ENCODE measurements at places on chromosomes 12 and 14.
A peak's percentile ranks its signal among the peaks of the same experiment; 100 is the strongest.

DNA sequence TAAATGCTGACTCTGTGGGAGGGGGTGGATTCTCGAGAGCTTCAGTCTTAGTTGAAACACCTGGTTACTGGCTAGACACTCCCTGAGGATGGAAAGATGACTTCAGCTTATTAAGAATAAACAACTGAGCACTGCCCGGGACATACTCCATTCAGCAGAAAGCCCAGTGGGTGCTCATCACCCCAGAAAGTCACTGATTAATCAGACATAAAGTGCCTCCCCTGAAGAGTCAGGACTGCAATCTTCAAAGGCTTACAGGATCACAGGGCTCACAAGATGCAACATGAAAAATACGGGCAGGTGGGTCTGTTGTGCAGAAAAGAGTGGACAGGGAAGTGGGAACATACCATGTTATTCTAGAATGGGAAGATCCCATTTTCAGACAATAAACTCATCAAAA lies 207.0 kb downstream of the CALM1 start:
- DNase-seq = no peak

DNA sequence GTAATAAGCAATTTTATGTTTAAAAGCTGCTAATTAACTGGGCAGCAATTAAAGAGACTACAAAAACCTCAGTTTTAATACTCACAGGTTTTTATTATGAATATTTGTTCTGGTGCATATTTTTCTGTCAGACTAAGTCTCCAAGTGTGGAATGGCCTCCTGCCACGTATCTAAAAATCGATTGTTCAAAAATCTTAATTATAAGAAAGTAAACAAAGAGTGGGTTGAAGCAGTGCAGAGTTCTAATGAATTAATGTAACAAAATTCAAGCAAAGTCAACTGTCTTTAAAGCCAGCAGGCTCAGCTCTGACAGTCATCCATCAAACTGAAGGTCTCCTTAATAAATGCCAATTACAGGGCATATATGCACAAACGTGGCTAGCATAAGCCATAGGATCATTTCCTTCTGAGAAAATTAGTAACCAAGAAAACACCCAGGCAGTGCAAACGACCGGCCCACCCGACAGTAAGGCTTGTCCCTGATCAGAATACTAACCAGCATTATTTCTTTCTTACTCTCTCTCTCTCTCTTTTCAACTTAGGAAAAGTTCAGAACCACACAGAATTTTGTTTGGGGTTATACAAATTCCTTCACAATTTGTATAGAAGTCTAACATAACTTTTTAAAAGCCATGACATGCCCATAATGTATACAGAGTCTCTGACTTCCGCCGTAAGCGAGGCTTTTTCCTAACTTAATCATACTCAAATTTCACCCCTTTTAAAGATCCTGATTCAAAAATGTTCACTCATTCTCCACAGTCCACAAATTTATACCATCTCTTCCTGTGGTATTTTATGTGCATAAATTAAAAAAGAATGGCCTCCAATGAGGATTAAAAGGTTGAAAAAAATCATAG lies 83.8 kb downstream of the SLC25A21 start:
- DNase-seq = no peak

GRCh38 chr12:85280165-85280983 lies at the start of gene ALX1:
TSS of gene ALX1 (plus strand) at chr12:85280220. CDS start at chr12:85280262, 42 bp downstream.
- DNase-seq = no peak

GRCh38 chr12:4293966-4294505 lies 20.5 kb downstream of the CCND2 start:
- no peak for DNase-seq

DNA sequence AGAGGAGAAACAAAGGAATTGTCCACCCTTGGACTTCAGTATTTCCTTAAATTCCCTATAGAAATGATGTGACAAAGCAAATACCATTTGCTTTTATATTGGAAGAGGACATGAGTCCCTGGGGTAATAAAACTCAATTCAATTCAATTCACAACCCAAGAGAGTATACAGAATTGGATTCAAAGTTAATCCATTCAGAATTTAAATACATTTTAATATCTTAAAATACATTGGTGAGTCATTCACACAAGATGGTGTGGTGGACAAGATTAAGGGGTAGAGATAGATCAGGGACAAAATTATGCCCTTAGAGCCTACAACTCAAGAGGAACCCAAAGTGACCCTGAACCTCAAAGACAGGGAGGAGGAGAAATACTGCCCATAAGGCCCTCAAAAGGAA lies 495.0 kb upstream of the TMPO start:
- no peak for DNase-seq

- peak; percentile 25 for DNase-seq
Measured at GRCh38 chr12:48977290-48978281, 536 bp upstream of the WNT1 start.

DNA sequence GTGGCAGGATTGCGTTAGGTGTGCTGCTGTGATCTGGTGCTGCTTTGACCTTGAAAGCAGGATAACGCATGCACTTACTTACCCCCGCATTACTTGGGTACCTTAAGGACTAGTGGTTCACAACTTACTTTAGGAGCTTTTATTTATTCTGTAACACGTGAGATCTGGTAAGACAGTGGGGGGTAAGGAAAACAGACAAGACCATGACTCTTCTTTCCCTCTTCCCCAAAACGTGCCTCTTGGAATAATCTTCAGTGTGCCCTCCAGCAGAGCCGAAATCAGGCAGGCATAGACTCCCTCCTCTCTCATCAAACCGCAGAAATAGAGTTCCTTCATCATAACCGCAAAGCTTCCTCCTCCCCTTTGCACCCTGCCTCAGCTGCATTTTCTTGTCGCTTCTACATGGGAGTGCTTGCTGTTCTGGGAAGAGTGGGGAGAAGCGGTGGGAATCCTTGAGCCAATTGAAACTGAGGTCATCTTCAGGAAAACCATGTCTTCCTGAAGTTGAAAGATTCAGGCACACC lies 43.4 kb downstream of the RAD52 start:
- no peak for DNase-seq

- DNase-seq = no peak
Measured at GRCh38 chr14:21204167-21205025, 48.5 kb upstream of the OR5AU1 start.

DNA sequence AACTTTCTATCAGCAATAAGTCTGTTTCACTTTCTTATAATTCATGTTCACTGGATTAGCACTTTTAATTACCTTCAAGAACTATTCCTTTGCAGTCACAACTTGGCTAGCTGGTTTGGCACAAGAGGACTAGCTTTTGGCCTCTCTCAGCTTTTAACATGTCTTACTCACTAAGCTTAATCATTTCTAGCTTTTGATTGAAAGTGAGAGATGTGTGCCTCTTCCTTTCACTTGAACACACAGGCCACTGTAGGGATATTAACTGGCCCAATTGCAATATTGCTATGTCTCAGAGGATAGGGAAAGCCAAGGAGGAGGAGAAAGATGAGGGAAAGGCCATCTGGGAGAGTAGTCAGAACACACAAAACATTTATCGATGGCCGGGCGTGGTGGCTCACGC lies 92.7 kb downstream of the PRICKLE1 start:
- no peak for DNase-seq

DNA sequence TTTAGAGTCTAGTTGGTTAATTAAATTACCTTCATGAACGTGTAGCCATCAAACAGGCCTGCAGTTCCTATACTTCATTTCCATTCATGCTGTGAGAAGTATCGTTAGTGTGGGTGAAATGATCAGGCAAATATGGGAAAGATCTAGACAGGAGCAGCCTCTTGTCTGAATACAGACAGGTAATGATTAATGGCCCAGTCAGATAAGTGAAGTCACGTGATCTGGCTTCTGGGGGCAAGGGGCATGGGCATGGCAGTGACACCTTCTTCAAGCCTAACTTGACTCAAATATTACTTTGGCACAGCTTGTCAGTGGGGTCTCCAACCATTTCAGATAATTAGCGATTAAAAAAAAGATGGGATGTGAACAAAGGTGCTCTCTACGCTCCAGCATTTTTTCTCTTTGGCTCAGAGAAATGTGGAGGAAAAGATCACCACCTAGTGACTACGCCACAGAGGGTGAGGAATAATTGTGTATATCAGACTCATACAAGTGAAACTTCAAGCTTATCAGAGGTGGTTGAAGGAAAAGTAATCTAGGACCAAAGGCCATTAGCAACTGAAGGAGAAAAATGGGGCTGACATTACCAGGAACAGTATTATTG lies 17.8 kb downstream of the GUCY2C start:
- no peak for DNase-seq

GRCh38 chr12:188910-189621 lies 24.9 kb downstream of the SLC6A12 start:
- DNase-seq = no peak

- DNase-seq = no peak
Measured at GRCh38 chr12:128872303-128872702, 19.0 kb downstream of the GLT1D1 start.

- DNase-seq = peak; percentile 66
Measured at GRCh38 chr12:15584366-15585041, 204.7 kb downstream of the EPS8 start.

- DNase-seq = peak; percentile 6
Measured at GRCh38 chr12:55847033-55847432, 4.3 kb upstream of the MMP19 start.

GRCh38 chr14:30242744-30243143 lies 315.1 kb upstream of the PRKD1 start:
- no peak for DNase-seq

DNA sequence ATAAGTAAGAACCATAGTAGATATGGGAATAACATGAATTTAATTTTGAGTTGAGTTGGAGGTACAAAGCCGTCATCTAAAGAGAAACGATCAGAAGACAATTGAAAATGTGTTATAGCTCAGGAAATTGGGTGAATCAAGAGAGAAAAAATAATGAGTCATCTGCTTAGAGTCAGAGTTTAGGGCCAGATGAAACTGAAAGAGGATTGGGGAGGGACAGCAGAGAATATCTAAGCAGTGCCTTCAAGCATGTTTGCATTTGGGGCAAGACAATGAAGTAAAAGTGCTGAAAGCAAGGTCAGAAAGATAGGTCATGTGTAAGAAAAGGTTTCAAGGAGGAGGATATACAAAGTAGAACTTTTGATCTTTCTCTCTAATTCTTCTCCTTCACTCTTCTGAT lies 49.4 kb downstream of the SLC15A5 start:
- DNase-seq = no peak

GRCh38 chr12:53561590-53561953 lies 54.3 kb upstream of the NPFF start:
- DNase-seq = peak; percentile 95

GRCh38 chr12:125634813-125635212 lies 569.6 kb downstream of the AACS start:
- DNase-seq = no peak

DNA sequence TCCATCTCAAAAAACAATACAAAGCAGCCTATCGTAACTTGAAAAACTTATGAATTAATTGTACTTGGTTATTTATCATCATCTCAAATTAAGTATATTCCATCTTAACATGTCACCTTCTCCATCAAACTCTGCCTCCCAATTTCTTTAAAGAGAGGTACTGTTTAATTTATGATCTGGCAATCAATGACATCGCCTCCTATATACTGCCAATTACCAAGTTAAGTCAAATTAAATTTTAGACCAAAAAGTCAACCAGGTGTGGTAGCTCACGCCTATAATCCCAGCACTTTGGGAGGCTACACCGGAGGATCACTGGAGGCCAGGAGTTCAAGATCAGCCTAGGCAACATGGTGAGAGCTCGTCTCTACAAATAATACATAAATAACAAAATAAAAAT lies 37.7 kb downstream of the HECTD1 start:
- DNase-seq = no peak

DNA sequence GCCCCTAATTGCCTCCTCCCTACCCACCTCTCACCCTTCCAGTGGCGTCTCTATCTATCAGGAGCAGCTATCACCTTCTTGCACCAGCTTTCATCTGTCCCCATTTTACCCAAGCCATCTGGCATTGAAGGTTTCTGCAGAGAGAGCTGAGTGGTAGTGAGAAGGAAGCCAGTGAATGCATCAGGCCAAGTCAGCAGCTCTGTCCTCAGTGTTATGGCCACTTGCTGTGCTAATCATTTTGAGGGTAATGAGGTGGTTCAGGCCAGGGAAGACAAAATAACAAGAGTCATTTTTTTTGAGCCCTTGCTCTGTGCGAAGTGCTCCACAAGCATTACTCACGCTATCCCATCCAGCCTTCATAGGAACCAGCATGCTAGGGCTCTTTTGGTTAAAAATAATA lies 164.7 kb downstream of the SUDS3 start:
- DNase-seq = no peak

GRCh38 chr12:63302269-63302940 lies 151.4 kb upstream of the AVPR1A start:
- no peak for DNase-seq

DNA sequence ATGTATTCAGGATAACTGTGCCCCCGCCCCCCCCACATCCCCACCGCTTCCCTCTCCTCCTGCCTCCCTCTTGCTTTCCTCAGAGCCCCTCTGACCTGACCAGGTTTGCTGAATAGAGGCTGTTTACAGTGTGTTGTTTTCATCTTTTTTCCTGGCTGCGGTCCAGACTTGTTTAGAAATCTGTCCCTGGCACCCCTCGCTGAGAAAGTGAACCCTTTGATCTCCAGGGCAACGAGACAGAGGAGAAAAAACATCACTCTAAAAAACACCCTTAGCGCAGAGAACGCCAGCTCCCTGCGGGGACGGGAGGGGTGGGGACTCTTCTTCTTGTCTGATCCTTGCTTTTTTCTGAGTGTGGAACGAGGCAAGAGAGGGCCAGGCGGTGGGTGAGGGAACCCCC lies 22.5 kb downstream of the SDS start:
- no peak for DNase-seq

- DNase-seq = no peak
Measured at GRCh38 chr12:68270358-68270757, 17.0 kb upstream of the IL22 start.

- DNase-seq = no peak
Measured at GRCh38 chr12:131002216-131002631, 48.5 kb downstream of the ADGRD1 start.

DNA sequence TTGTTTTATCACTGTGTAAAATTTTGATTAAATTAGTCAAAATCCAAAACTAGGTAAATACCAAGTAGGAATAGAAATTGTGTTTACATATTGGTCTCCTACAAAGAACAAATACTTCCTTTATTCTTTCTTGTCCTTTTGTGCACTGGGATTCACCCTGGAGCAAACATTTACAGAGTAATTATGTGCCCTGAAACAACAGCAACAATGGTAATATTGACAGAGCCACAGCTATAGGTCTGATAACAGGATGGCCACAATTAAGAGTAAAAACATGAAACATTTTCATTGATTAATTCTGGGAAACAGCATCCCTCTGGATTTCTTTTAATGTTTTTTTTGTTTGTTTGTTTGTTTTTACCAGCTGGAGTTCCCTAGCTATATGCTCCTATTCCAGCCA lies 61.2 kb downstream of the SLC38A6 start:
- no peak for DNase-seq

Data from SW 1271 (cell line).